Amniotic stem cell (primary cell): ENCODE measurements at places on chromosomes 7 and 10.

- no peak for DNase-seq
Observed at GRCh38 chr7:29019896-29020295, 61.8 kb upstream of the TRIL start.

GRCh38 chr7:155945670-155946325 is 133.5 kb upstream of the SHH start:
- DNase-seq = no peak

- DNase-seq = peak; percentile 87
Observed at GRCh38 chr7:117019786-117020590, 66.7 kb downstream of the ST7 start.

- DNase-seq = no peak
Observed at GRCh38 chr10:101693978-101694673, 844 bp downstream of the FBXW4 start.
